ELF-1 (cell line): ENCODE measurements at places on chromosomes 3 and 15.

- no peak for DNase-seq
Observed at GRCh38 chr3:60316121-60316797, 935.0 kb downstream of the FHIT start.

DNA sequence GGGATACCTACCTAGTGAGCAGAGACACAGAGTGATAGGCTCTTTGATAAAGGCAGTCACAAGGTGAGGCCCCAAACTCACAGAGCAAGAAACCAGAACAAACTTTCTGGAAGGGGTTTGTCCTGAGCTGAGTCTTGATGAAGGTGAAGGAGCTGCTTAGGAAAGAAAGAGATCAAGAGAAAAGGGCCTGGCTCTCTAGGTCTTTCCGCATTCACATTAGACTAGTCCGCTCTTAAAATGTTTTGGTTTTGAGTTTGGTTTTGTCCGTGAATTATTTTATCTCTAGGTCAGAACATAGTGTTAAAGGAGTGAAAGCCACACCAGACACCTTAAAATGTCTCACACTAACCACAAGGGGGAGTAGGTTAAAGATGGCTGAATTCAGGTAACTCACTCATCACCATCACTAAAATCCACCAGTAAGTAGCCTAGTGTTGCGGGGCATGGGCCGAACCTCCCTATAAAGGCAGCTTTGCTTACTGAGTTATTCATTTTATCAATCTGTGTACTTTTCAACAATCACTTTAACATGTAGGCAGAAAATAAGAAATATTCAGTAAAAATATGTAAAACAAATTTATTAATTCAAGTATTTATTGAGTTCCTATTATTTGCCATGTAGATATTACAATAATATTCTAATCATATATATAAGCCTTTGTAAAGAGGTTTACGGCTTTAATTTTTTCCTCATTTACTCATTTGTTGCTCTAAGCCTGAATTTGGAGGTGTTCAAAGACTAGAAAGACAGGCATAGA is 121.5 kb upstream of the TSC22D2 start:
- peak; percentile 62 for DNase-seq

- no peak for DNase-seq
Observed at GRCh38 chr3:9909221-9910013, 6.8 kb downstream of the IL17RE start.

- DNase-seq = no peak
Observed at GRCh38 chr3:128269006-128269775, 115.9 kb downstream of the EEFSEC start.

DNA sequence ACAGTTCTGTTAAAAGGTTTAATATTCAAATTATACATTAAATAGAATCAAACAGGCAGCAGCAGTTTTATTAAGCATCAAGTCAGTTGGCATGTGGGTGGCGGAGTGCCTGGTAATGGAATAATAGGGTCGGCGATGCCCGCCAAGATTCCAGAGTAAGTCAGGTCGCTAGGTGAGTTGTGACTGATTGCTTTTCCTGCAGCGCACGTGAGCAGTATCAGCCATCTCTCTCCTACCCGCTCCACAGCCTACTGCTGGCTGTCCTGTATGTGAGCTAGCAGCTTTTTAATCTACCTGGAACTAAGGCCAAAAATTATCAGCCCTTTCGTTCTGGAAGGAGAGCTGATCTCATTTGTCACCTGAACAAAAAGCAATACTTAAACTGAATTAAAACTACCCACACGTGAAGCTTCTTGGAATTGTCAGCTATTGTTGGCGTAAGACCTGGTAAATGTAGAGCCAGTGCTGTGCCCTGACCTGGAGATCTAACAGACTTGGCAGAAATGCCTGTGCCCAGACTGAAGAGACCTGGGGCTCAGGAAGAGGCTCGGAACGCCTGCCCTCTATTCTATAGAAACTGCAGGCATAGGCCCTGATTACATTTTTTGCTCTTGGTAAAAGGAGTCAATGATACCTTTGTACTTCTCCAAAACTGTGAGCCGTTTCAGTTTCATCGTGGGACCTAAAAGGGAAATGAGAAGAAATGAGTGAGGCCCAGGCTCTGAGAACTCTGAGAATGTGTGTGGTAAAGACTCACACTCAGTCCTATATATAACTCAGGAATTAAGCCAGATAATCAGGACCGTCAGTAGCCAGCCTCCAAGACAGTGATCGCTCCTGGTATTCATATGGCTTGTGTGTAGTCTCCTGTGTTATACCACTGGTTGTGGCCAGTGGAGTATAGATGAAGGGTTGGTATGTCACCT is 21.9 kb downstream of the IDH3A start:
- DNase-seq = no peak

DNA sequence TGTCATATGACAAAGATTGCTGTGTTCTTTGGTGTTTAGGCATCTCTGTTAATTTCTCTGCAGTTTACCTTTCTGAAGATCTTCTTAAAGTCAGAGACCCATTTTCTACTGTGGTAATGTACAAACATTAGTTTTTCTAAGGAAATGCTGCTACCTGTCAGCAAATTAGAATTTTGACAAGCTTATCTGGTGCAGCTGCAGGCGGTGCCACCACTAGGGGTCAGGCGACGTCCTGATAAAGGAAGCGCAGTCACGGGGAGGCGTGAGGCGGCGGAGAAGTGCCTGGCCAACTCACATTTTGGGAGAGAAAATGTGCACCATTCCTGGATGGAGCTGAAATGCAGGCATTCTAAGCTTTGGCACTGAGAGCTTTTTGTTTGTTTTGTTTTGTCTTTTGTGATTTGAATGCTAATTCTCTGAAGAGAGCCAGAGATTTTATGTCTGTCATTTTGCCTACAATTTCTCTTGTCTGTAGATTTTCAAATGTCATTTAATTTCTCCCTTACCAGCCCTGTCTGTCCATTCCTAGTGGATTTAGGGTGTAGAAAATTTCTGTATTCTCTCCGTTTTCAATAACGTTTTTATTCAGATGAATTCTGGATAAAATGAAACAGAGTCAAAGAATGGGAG is 24.9 kb upstream of the SIAH2 start:
- DNase-seq = peak; percentile 73

DNA sequence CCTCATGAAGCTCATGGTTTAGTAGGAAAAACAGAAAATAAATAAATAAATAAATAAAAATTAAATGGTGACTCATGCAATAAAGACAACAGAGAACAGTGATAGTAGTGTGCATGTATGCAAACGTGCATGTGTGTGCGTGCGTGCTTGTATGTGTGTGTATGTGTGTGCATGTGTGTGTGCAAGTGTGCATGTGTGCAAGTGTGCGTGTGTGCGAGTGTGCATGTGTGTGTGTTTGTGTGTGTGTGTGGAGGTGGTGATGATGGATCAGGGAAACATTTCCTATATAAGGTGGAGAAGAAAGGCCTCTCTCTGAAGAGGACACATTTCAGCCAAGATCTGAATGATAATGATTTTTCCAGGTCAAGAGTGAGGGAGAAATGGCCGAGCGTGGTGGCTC is 47.2 kb downstream of the CACNA2D3 start:
- no peak for DNase-seq

DNA sequence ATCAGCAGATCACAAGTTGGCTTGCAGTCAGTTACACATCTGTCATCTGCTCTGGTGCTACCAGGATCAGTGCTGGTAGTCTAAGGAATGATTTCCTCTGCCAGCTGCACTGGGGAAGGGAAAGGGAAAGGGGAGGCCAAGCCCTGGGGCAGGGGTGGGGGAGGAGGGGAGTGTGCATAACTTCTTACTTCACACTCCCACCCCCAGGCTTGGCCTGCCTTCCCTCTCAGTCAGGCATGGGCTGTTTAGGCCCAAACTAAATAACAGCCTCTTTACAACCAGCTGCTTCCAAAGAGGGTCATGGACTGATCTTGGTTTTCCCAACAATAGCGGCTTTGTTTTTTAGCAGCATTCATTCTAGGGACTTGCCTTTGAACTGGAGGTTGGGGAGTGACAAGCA is 86.1 kb upstream of the PSMD6 start:
- peak; percentile 89 for DNase-seq

GRCh38 chr15:24857763-24858162 is 97.0 kb upstream of the SNRPN start:
- peak; percentile 66 for DNase-seq

DNA sequence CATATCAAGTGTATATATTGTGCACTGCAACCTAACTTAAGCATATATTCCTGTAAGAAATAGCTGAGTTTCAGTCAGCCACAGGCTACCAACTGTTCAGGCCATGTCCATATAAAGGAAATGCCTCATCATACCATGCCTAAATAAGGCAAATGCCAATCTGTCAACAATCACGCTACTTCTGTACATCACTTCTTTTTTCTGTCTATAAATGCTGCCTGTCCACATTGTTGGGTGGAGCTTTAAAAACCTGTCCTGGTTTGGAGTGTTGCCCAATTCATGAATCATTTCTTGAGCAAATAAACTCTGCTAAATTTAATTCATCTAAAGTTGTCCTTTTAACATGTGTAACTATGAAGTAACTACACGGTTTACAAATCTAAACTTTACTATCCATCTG is 1091.9 kb downstream of the NSUN3 start:
- DNase-seq = no peak

DNA sequence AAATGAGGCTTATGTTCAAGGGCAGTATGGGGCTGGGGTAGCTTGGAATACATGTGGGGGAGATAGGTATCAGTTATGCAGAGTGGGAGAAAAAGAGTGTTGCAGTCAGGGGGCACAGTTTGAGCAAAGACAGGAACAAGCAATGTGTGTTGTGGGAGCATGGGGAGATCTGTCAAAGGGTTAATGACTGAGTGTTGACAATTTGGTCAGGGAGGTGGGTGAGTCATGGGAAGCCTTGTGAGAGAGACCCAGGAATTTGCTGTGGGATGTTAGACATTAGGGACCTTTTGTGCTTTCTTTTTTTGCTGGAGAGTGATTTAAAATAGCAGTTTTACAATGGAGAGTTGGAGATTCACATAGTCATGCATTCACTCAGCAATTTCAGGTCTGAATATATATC is 221.6 kb upstream of the NR2E3 start:
- DNase-seq = peak; percentile 53

DNA sequence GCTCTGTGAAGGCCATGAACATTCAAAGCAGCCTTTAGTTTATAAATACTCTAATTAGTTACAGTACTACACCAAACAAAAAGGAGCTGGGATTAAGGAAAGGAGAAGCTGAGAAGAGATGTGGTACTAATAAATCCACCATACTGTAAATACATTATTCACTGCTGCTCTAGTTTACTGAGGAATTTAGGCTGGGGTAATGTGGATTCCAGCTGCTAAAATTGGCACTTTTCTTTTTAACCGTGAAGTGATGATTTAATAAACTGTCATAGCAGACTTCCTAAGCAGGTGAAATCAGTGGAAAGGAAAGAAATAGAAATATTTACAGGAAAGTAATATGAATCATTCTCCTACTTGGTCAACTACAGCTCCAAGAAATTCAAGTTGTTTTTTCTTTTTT is 88.7 kb downstream of the TFG start:
- DNase-seq = no peak

DNA sequence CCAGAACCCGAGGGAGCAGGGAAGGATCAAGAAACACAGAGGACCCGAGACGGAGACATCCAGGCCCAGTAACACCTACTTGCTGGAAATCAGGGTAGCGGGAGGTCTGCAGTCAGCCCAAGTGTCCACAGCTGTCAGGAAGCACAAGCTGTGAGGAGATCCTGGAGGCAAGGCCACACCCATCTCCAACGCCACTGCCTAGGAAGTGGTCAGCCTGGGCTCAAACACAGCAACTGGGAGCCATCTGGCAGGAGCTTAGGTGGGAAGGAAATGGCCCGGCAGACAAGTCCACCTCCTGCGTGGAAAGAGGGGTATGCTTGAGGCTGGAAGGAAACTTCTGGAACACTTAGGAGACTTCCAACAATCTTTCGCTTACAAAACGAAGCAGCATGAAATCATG is 407.1 kb downstream of the VPS13C start:
- DNase-seq = no peak
